NCI-H1105 (cell line): ENCODE measurements at places on chromosomes 7 and 10.

DNA sequence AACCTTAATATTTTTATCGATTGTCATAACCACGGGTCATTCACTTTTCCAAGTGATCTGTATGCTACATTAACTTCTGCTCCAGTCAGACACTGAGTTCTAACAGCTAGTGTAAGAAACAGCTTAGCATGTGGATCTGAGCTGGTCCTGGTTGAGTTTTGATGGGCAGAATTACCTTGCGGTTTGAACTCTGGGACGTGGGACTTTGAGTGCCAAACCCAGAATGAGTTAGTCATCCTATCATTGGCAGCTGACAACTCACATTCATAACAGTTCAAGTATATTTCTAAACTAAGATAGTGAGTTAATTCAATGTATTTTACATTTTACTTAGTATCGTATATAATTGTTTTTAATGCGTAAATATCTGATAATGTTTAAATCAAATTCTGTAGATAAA lies 43.2 kb downstream of the C7orf33 start:
- no peak for DNase-seq

DNA sequence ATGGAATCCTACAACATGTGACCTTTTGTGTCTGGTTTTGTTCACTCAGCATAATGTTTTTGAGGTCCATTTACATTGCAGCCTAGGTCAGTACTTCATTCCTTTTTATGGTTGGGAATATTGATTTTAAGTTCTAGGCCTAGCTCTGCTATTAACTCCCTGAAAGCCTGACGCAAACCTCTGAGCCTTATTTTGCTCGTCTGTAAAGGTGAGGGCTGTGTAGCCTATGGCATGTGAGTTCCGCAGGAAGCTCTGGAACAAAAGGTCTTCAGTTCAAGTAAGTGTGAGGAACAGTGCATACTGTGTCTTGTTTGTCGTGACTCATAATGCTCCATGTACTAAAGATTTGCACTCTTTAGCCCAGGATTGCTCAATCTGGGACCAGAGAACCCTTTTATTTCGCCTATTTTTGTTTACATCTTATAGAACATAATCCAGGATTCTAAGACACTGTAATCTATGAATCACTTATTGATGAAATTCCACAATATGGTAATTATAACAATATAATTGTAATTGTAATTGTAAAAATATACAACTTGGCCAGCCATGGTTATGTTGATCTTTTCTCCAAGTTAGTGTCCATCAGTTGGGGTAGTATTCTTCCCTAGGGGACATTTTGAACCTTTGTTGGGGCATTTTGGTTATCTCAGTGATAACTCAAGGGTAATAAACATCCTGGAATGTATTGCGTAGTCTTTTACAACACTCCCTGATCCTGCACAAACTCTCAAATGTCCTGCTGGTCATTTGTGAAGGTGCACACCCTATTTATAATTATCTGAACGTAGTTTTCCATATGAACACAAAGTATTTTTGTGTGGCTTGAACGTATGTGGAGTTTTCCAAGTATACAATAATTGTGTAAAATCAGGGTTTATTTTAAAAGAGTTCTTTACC lies 184.7 kb downstream of the VTI1A start:
- no peak for DNase-seq

GRCh38 chr10:111560027-111560426 lies 483.2 kb downstream of the ADRA2A start:
- no peak for DNase-seq

DNA sequence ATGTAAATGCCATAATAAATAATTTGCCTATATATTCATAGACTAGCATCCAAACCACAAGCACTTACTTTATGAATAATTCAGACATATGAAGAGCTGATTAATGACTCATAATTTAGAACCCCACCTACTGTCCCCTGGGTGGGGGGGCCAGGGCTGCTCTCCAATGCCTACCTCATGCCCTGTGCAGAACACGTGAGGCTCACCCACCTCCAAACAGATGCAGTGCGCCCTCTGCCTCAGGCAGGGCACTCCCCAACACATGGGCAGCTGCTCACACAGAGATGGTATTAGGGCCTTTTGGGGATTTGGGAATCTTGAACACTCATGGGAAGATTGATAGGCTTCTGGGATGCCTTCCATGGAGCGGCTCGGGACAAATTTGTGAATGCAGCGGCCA lies 75.1 kb upstream of the INSIG1 start:
- no peak for DNase-seq

DNA sequence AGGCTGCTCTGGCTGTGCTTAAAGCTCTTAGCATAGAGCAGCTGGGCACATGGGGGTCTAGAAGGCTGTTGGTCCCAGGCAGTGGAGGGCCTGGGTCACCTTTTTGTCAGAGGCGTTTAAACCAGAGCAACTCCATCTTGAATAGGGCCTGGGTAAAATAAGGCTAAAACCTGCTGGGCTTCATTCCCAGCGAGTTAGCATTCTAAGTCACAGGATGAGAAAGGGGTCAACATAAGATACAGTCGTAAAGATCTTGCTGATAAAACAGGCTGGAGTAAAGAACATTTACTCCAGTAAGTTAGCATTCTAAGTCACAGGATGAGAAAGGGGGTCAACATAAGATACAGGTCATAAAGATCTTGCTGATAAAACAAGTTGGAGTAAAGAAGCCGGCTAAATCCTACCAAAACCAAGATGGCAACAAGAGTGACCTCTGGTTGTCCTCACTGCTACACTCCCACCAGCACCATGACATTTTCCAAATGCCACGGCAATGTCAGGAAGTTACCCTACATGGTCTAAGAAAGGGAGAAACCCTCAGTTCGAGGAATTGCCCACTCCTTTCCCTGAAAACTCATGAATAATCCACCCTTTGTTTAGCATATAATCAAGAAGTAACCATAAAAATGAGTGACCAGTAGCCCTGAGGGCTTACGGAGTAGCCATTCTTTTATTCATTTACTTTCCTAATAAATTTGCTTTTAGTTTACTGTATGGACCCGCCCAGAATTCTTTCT lies 96.8 kb upstream of the PCBD1 start:
- no peak for DNase-seq

DNA sequence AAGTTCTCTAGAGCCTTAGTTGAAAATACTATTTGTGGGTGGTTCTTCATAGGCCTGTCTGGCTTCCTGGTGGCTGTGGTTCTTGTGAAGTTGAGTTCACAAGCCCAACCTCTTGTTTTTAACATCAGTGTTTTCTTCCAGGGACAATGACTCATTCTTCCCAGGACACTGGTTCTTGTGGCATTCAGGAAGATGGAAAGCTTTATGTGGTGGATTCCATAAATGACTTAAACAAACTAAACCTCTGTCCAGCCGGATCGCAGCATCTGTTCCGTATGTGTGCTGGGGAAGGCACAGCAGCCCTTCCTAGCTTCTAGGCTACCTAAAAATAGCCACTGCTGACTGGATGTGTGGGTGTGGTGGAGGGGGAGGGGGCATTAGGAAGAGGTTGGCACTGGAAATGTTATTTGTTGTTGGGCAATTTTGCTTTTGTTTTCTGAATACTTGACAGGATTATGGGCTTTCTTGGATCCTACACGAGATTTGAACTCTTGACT lies 3.9 kb downstream of the LSMEM1 start:
- DNase-seq: no peak

DNA sequence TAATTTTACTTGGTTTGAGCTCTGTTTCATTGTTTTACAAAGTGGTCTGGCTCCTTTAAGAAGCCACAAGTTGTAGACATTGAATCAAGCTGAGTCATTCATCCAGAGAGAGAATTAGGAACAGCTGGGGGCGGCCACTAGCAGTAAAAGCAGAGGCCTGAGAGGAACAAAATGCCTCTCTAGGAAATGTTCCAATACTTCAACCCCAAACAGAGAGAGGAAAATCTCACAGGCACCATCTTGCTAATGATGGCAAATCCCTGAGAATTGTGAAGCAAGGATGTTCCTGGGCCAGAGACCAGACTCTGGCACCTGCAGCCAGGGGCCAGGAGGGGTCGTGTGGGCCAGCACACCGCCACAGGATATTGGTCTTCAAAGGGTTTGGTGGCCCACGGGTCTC lies 26.5 kb upstream of the TRIL start:
- DNase-seq: no peak

DNA sequence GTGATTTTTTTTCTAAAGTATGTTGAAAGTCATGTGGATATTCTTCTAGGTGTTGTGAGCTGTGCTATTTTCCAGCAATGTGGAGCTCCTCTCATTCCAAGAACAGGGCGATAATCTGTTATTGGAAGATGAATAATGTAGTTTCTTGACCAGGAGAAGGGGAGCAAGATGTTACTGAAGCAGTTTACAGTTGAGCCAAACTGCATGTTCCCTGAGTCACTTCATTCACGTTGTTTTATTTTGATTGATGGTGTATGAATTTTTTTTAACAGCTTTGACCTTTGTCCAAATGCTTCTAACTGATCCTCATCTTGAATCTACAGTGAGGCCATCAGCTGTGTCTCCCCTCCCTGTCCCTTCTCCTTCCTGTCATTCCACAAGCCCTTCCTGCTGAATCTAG lies 277.1 kb upstream of the KLF6 start:
- DNase-seq: no peak

DNA sequence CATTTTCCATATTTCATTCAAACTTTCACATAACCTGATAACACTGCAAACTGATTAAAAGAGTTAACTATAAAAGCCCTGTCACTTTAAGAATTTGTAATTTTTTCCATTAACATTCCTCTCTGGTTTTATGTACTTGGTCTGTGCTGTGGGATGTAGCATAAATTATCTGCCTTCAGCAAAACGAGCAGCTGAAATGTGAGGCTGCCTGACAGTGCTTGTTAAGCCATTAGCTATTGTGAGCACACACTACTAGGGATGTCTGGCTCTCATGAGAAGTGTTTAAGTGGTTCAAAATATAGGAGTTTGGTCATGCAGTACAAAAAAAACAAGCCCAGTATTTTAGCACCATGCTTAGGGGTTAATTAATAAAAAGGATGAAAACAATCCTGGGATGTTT lies 63.0 kb downstream of the HOXA1 start:
- DNase-seq: peak; percentile 75

GRCh38 chr10:1155791-1156615 lies 99.8 kb downstream of the WDR37 start:
- DNase-seq: no peak

GRCh38 chr10:119131512-119132240 lies 27.8 kb downstream of the DENND10 start:
- DNase-seq: no peak

- DNase-seq: no peak
Measured at GRCh38 chr10:132188331-132188730, 1.6 kb downstream of the DPYSL4 start.

- DNase-seq: no peak
Measured at GRCh38 chr10:75137533-75138438, 26.3 kb downstream of the SAMD8 start.

DNA sequence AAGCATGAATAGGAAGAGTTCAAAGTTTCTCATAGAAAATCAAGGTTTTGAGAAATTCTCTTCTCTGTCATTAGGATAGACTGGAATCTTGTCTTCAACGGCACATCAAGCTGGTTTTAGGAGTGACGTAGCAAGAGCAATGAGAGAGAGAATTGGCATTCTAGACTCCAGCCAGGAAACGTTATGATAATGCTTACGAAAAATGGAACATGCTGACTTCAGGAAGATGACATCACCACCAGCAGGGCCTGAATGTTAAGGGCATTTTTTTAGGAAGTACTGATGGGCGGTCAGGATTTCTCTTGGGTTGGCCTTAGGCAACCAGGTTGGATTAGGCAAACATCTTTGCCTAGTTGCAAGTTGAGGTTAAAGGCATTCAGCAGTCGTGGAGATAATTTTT lies 213.2 kb upstream of the CTBP2 start:
- DNase-seq: no peak

DNA sequence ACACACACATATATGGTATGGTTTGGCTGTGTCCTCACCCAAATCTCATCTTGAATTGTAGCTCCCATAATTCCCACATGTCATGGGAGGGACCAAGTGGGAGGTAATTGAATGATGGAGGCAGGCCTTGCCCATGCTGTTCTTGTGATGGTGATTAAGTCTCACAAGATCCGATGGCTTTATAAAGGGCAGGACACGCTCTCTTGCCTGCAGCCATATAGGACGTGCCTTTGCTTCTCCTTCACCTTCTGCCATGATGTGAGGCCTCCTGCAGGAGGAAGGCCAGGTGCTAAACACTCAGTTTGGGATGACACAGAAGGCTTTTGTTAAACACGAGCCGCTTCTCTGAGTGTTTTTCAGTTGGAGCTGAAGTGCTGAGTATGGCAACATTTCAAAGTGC lies 205.3 kb upstream of the KLF6 start:
- no peak for DNase-seq

- DNase-seq: no peak
Measured at GRCh38 chr10:88168171-88169036, 305.0 kb downstream of the PTEN start.
